ENCODE measurements at places on chromosomes 3 and 15.

DNA sequence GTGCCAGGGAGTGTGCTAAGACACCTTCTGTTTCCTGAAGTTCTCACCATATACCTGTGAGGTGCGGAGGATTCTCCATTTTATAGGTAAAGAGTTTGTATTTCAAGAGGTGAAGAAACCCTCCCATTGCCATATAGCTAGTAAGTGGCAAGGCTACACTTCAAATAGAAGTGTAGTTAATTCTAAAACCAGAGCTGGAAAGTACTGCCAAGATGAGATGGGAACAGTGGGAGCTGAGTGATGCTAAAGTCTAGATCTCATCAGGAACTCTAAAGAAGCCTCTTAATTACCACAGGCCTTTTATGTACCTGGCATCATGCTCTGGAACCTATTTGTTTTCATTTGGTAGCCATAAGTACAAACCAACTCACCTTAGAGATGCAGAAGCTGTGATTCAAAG lies 98.6 kb upstream of the NUDT16 start:
- no peak for DNase-seq

- peak; percentile 58 for DNase-seq
These were observed 541.1 kb downstream of the NLGN1 start for GRCh38 chr3:173938616-173939015.

- DNase-seq: peak; percentile 10
These were observed 34.4 kb upstream of the SLC6A1 start for GRCh38 chr3:10957976-10958749.

GRCh38 chr3:72288955-72289691 lies 504.2 kb upstream of the PROK2 start:
- peak; percentile 86 for DNase-seq

GRCh38 chr3:45987368-45988291 lies 8.0 kb downstream of the FYCO1 start:
- DNase-seq: peak; percentile 25

- no peak for DNase-seq
These were observed 11.5 kb downstream of the ARHGEF3 start for GRCh38 chr3:56790016-56790821.

DNA sequence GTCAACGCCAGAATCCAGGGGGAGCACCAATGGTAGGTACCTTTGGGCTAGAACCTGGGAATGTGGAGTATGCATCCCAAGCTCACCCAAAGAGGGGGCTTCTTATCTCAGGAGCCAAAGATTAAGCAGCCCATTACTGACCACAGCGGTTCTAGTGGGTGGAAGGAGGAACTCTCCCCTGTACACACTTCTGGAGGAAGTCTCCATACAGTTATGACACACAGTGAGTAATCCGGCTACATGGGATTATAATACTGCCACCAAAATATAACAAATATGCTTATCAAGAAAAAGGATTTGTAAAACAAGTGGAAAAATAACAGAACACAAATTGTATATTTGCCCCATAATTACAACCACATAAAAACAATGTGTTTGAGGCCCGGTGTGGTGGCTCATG lies 8.4 kb downstream of the MYO1E start:
- no peak for DNase-seq

DNA sequence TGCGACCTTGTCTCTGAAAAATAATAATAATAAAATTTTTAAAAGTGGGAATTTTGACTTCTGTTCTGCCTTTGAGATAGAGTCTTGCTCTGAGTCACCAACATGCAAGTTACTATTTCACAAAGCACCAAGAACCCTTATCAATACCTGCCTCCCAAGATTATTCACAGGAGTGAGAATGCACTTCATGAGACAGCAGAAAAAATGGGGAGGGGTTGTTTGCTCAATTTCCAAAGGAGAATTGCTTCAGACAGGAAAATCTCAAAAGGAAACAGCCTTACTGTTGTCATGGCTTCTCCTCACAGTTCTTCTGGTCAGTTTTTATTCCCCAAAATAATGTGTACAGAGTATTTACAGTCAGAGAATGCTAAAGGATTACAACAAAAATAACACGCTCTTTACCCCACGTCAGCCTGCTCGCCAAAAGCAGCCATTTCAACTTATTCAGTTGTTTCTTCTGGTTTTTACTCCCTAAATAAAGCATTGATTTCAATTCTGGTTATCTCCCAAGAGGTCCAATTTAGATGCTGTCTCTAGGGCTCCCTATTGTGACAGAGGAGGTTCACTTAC lies 89.0 kb downstream of the PPCDC start:
- DNase-seq: no peak

DNA sequence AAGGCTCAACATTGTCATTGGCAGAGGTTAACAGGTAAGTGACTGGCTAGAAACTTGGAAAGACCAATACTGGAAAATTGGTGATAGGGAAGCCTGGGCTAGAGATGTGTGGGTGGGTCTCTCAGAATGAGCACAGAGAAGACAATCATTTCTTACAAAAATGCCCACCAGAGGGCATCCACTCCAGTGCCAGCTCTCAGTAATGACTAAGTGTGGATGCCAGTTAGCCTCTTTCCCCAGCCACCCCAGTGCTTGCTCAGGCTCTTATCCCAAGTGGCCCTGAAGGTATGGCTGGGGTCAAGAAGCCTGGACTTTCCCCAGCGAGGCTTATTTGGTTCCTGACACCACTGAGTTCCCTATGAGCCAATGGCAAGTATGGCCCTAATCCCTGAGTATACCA lies 115.9 kb upstream of the ST8SIA2 start:
- DNase-seq: peak; percentile 9

- peak; percentile 58 for DNase-seq
These were observed 151.9 kb upstream of the FEZF2 start for GRCh38 chr3:62525281-62525680.

GRCh38 chr3:127730666-127731295 lies 58.0 kb downstream of the ABTB1 start:
- no peak for DNase-seq

DNA sequence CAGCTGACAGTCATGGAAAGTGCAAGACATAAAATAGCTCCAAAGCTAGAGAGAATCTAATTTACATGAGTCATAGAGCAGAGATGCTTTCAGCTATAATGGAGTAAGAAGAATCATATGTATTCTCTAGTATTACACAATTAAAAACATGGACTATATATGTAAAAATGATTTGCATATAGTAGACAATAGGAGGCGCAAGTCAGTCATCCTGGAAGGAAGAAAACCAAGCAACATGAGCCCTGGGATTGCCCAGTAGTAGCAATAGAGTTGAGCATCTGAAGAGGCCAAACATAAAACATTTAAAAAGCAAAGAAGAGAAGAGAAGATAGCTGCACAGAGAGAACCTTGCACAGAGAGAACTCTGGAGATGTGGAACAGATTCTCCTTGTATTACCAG lies 455.0 kb downstream of the EPHA3 start:
- peak; percentile 11 for DNase-seq

DNA sequence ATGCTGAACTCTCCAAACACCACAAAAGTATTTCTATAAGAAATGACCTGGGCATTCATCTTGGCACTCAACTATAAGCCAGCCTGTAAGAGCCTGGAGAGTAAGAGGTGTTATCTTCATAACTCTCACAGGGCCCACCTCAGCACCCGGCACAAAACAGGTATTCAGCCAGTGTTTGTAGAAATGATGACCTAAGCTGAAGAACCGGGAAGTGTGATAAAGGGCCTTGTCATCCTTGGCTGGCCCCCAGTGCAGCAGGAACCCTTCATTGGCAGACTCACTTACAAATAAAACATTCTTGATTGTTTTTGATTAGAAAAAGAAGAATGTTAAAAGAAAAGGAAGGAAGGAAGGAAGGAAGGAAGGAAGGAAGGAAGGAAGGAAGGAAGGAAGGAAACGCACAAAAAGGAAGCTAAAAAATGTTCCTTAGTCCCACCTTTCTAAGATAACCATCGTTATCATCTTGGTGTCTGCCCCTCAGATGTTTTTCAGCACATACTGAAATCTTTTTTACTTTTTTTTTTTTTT lies 52.1 kb downstream of the DAPK2 start:
- DNase-seq: no peak

GRCh38 chr15:63890617-63891016 lies 56.9 kb upstream of the HERC1 start:
- no peak for DNase-seq

- no peak for DNase-seq
These were observed at the start of gene EPB42 for GRCh38 chr15:43220991-43221403. Gene EPB42 (minus strand): TSS chr15:43221018. CDS start chr15:43220825, 193 bp downstream.

Measured in fibroblast of skin of right quadriceps (primary cell).